ENCODE measurements at places on chromosomes 2 and 18. TPM values are rescaled to one million over a fixed set of nuclear protein-coding genes. Genes with fewer than 3 reads are reported as not detected.

The TCF23 gene
- 32.5 TPM for total RNA-seq

The SULT1C3 gene
- not detected for total RNA-seq

The DCDC2C gene
- total RNA-seq, result not detected

The PDCD1 gene
- not detected for total RNA-seq

The IL37 gene
- not detected for total RNA-seq

The ST8SIA5 gene
- total RNA-seq, result not detected

The MAP3K19 gene
- total RNA-seq, result 2.1 TPM

The TOGARAM2 gene
- not detected for total RNA-seq

The SERPINB10 gene
- total RNA-seq, result not detected

The TBR1 gene
- not detected for total RNA-seq

The NAT8 gene
- total RNA-seq, result not detected

The RAB6C gene
- total RNA-seq, result 0.21 TPM

The KCNS3 gene
- total RNA-seq, result 10.7 TPM
